ENCODE measurements at places on chromosomes 4 and X.

DNA sequence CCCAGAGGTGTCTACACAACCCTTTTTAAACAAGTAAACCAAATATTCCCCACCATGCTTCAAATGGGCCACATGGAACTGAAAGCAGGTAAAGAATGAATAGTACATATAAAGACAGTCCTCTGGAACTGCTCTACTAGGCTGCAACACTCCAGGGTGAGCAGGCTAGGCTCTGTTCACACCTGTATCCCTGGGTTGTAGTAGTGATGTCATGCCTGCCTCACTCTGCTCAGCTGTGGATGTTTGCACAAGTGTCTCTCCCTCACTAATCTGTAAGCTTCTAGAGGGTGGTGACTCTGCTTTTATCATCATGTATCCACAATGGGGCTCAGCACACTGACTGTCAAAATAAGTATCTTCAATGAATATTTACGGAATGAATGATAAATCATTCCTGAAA is 20.4 kb downstream of the LEF1 start:
- peaks cover 95% of the 10 kb centered on the region for H3K4me1 ChIP-seq
- peak overlapping the region; percentile 85 for H3K27ac ChIP-seq
- H3K36me3 ChIP-seq: peaks cover 15% of the 10 kb centered on the region
- no peaks in the 10 kb centered on the region for H3K27me3 ChIP-seq

GRCh38 chr4:160510928-160511327 is 1408.0 kb downstream of the RAPGEF2 start:
- H3K36me3 ChIP-seq: no peaks in the 10 kb centered on the region
- no peaks in the 10 kb centered on the region for H3K4me1 ChIP-seq
- no peak for DNase-seq
- H3K4me3 ChIP-seq: no peak overlapping the region
- no peak overlapping the region for H3K27ac ChIP-seq

DNA sequence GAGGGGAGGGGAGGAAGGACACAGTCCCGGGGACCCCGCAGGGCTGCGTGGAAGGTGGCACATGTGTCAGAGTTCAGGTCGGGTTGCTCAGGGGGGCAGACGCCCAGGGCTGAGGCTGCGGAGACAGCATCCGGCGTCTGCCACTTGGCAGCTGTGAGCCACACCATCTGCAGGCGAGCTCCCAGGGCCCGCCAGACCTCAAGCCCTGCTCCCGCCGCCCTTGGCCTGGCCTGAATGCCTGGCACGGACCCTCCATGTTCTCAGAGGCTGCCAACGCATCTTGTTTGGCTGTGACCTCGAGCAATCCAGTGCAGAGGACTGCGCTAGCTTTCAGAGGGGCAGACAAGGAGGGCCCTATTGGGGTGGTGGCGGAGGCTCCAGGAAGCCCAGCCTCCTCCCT is 5.1 kb downstream of the BGN start:
- no peak overlapping the region for H3K27ac ChIP-seq
- DNase-seq: no peak
- no peak overlapping the region for H3K4me3 ChIP-seq
- H3K4me1 ChIP-seq: no peaks in the 10 kb centered on the region

GRCh38 chr4:113406723-113407016 is 354.9 kb downstream of the CAMK2D start:
- H3K4me3 ChIP-seq: no peak overlapping the region
- no peaks in the 10 kb centered on the region for H3K36me3 ChIP-seq
- peaks cover 7% of the 10 kb centered on the region for H3K4me1 ChIP-seq
- no peak for DNase-seq
- H3K27ac ChIP-seq: no peak overlapping the region

GRCh38 chr4:17324386-17324830 is 187.5 kb downstream of the QDPR start:
- no peaks in the 10 kb centered on the region for H3K36me3 ChIP-seq
- H3K4me1 ChIP-seq: peaks cover 16% of the 10 kb centered on the region
- H3K4me3 ChIP-seq: peak overlapping the region; percentile 60
- no peak overlapping the region for H3K27ac ChIP-seq
- H3K27me3 ChIP-seq: peaks cover 6% of the 10 kb centered on the region

DNA sequence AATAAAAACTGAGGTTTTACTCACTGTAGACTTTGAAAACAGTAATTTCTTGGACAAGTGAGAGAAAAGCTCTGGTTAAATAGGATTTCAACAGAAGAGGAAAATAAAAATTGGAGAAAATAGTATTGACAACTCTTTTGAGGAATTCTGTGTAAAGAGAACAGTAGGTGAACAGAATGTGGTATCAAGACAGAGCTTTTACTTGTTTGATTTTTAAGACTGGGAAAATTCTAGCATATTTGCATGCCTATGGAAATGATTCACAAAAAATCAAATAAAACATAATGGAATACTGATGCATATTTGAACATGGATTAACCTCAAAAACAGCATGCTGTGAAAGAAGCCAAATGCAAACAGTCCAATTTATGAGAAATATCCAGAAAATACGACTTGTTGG is 504.6 kb downstream of the KCTD8 start:
- no peak overlapping the region for H3K27ac ChIP-seq
- H3K4me1 ChIP-seq: no peaks in the 10 kb centered on the region
- no peaks in the 10 kb centered on the region for H3K36me3 ChIP-seq
- H3K27me3 ChIP-seq: no peaks in the 10 kb centered on the region

DNA sequence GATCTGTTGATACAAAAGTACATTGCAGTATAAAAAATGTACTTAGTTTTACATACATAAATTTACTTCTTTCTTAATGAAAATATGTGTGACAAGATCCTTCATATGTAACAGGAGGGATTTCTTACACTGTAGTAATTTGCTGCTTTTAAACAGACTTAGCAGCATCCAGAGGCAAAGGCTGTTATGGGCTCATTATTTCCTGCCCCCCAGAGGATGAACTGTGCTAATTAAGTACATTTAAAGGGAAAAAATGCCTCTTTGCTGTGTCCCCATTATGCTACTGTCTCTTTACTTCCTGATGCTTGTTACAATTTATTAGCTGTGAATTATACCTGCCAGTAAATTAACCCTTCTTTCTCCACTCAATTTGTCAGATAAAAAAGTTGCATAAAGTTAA is 47.1 kb downstream of the NDST3 start:
- H3K36me3 ChIP-seq: no peaks in the 10 kb centered on the region
- H3K4me3 ChIP-seq: no peak overlapping the region
- H3K27ac ChIP-seq: no peak overlapping the region
- peaks cover 6% of the 10 kb centered on the region for H3K4me1 ChIP-seq
- DNase-seq: no peak
- no peaks in the 10 kb centered on the region for H3K27me3 ChIP-seq

- peaks cover 2% of the 10 kb centered on the region for H3K36me3 ChIP-seq
- no peaks in the 10 kb centered on the region for H3K4me1 ChIP-seq
- H3K4me3 ChIP-seq: peak overlapping the region; percentile 95
- H3K27ac ChIP-seq: peak overlapping the region; percentile 93
- peak; percentile 41 for DNase-seq
Measured at GRCh38 chrX:81120936-81121371, 80.8 kb downstream of the HMGN5 start.

- H3K4me3 ChIP-seq: peak overlapping the region; percentile 66
- DNase-seq: peak; percentile 65
- H3K4me1 ChIP-seq: peaks cover 70% of the 10 kb centered on the region
- peak overlapping the region; percentile 10 for H3K27ac ChIP-seq
- peaks cover 6% of the 10 kb centered on the region for H3K36me3 ChIP-seq
Measured at GRCh38 chr4:7854697-7855370, 84.8 kb downstream of the AFAP1 start.

- no peak for DNase-seq
- H3K27me3 ChIP-seq: peaks cover 26% of the 10 kb centered on the region
- H3K4me1 ChIP-seq: no peaks in the 10 kb centered on the region
- no peak overlapping the region for H3K27ac ChIP-seq
- no peaks in the 10 kb centered on the region for H3K36me3 ChIP-seq
Measured at GRCh38 chr4:40972722-40973121, 223.0 kb downstream of the NSUN7 start.

DNA sequence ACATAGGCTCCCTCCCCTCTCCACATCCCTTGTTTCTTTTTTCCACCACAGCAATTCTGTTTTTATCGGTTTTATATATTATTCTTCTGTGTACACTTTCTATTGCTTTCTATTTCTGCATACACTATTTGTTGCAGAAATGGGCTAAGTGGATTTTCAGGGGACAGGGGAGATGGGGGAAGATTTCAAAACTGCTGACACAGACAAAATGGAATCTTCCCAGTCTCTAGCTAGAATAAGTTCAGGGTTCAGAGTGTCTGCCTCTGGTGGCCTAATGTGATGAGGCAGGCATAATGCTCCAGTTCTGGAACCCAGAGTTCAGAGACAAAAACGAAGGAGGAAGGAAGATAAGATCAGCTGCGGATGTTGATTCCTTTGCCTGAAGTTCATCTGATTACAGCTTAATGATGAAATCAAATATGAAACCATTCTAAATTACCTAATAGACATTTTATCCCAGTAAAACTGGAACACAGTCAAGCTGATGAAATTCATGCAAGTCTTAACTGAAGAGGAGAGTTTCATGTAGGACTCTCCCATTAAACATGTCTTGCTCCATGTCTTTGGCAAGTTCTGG is 447.1 kb downstream of the AFF2 start:
- no peaks in the 10 kb centered on the region for H3K27me3 ChIP-seq
- H3K4me3 ChIP-seq: no peak overlapping the region
- no peaks in the 10 kb centered on the region for H3K36me3 ChIP-seq
- H3K27ac ChIP-seq: no peak overlapping the region
- no peaks in the 10 kb centered on the region for H3K4me1 ChIP-seq
- DNase-seq: no peak

DNA sequence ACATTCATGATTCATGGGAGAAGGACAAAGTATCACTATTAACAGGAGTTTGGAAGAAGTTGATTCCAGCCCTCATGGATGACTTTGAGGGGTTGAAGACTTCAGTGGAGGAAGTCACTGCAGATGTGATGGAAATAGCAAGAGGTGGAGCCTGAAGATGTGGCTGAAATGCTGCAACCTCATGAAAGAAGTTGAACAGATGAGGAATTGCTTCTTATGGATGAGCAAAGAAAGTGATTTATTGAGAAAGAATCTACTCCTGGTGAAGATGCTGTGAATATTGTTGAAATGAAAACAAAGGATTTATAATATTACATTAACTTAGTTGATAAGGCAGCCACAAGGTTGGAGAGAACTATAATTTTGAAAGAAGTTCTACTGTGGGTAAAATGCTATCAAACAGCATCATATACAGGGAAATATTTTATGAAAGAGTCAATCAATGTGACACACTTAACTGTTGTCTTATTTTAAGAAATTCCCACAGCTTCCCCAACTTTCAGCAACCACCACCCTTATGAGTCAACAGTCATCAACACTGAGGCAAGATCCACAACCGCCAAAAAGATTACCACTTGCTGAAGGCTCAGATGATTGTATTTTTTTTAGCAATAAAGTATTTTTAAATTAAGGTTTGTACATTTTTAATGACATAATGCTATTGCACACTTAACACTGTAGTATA is 302.6 kb downstream of the CBLL2 start:
- H3K4me3 ChIP-seq: no peak overlapping the region
- no peak overlapping the region for H3K27ac ChIP-seq

DNA sequence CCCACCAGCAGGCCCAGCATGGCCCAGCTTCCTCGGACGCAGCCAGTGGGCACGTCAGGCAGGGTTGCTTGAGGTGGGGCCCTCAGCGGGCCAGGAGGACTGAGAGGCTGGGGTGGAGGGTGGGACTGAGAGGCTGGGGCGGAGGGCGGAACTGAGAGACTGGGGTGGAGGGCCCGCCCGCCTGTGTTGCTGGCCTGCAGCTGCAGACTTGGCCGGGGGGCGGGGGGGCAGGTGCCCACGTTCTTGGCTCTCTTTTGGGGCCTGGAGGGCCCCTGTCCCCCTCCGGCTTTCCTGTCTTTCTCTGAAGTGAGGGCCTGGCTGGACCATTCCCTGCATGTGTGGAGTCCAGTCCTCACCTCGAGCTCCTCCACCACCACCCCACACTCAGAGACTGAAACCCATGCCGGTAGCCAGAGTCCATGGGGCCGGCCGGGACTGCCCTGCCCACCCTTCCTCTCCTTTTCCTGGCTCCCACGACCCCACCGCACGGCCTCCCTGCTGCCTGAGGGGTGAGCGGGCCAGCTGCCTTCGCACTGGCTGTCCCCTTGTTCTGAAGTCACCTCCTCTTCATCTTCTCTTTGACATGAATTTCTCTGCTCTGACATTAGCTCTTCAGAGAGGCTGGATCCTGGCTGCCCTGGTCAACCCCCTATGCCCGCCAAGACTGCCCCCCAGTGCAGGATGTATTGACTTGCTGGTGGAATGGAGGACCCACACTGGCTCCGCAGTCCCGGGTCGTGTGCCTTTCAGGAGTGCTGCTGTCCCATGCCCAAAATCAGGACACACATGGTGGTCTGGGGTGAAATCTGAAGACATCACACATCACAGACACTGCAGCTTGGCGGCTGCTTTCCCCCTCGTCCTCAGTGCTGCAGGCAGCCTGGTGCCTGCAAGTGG is 10.1 kb upstream of the NKX1-1 start:
- H3K27me3 ChIP-seq: peaks cover 36% of the 10 kb centered on the region
- no peak overlapping the region for H3K4me3 ChIP-seq
- H3K4me1 ChIP-seq: no peaks in the 10 kb centered on the region
- no peaks in the 10 kb centered on the region for H3K36me3 ChIP-seq

- H3K36me3 ChIP-seq: no peaks in the 10 kb centered on the region
- peak overlapping the region; percentile 30 for H3K27ac ChIP-seq
- no peaks in the 10 kb centered on the region for H3K4me1 ChIP-seq
- no peaks in the 10 kb centered on the region for H3K27me3 ChIP-seq
- DNase-seq: no peak
Measured at GRCh38 chrX:78886550-78886949, 58.6 kb upstream of the P2RY10 start.

DNA sequence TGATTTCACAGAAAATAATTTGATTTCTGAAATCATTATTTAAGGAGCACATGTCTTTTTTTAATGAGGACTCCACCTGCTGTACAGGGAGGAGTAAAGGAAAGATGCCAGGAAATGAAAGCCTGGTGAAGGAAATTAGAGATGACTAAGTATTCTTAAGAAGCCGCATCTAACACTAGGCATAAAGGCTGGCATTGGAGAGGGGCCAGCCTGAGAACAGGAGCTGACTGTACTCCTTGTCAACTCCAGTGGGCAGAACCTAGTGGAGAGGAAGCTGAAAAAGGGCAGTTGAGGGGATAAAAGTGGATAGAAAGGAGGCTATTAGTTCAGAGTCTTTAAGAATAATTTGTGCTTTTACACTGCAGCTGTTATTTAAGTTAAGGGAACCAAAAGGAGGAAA is 393.0 kb downstream of the PPP1R2C start:
- peaks cover 5% of the 10 kb centered on the region for H3K4me1 ChIP-seq
- H3K27ac ChIP-seq: peak overlapping the region; percentile 38
- no peak overlapping the region for H3K4me3 ChIP-seq
- no peaks in the 10 kb centered on the region for H3K36me3 ChIP-seq
- no peak for DNase-seq

- no peak overlapping the region for H3K4me3 ChIP-seq
- H3K36me3 ChIP-seq: peaks cover 2% of the 10 kb centered on the region
- no peaks in the 10 kb centered on the region for H3K27me3 ChIP-seq
- no peaks in the 10 kb centered on the region for H3K4me1 ChIP-seq
- H3K27ac ChIP-seq: no peak overlapping the region
- DNase-seq: no peak
Measured at GRCh38 chr4:187940299-187940698, 55.3 kb upstream of the ZFP42 start.

GRCh38 chr4:6772223-6772928 is 10.2 kb upstream of the KIAA0232 start:
- H3K27ac ChIP-seq: no peak overlapping the region
- no peak overlapping the region for H3K4me3 ChIP-seq
- H3K36me3 ChIP-seq: no peaks in the 10 kb centered on the region
- H3K4me1 ChIP-seq: peaks cover 29% of the 10 kb centered on the region
